Activated T-cell treated with anti-CD3 and anti-CD28 coated beads, Interleukin-2, amount 50 U/mL, for 4 hours (primary cell): ENCODE measurements at places on chromosomes 1 and 21.
A peak's percentile ranks its signal among the peaks of the same experiment; 100 is the strongest.

- DNase-seq: no peak
Observed at GRCh38 chr21:41707231-41707959, 59.5 kb downstream of the RIPK4 start.

DNA sequence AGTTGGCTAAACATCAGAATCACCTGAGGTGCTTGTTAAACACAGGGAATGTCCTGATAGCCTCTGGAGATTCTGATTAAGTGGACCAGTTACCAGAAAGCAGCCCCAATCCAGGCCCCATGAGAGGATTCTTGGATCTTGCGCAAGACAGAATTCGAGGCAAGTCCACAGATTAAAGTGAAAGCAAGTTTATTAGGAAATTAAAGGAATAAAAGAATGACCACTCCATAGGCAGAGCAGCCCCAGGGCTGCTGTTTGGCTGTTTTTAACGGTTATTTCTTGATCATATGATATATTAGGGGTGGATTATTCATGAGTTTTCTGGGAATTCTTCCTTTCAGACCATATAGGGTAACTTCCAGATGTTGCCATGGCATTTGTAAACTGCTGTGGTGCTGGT, 176.2 kb downstream of the ROR1 start:
- no peak for DNase-seq

DNA sequence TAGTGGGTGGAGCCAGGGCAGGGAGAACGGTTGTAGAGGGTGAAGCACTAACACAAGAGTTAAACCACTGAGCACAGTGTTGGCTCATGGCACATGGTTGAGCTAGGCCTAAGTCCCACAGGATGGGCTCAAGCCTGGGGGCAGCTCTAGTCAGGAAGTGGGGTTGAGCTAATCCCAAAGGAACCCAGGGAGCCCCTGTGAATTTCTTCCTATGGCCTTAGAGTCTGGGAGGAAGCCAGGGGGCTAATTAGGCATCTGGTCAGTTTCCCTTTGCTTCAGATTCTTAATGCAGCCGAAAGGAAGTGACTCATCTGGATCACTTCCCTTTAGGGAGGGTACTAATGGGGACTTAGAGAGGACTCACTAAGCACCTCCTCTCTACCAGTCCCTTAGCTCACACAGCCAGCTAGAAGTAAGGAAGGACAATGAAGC, 10.1 kb downstream of the CFAP45 start:
- no peak for DNase-seq

GRCh38 chr1:152442765-152443164, 28.7 kb upstream of the CRNN start:
- no peak for DNase-seq

DNA sequence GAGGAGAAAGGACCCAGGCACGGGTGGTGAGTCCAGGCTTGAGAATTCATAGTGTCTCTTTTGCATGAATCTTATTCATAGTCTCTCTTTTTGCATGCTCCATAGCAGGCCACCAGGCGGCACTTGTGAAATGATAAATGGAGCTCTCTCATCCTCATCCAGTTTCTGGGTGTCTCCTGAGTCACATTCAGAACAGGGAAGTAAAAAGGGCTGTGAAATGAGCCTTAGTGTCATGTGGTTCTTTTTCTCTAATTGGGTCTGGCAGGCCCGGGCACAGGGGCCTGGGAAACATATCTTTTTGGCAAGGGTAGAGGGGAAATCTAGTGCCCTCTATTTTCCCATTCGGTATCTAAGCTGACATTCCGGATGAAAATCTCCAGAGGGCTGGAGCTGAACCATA, 19.1 kb upstream of the NCF2 start:
- no peak for DNase-seq

DNA sequence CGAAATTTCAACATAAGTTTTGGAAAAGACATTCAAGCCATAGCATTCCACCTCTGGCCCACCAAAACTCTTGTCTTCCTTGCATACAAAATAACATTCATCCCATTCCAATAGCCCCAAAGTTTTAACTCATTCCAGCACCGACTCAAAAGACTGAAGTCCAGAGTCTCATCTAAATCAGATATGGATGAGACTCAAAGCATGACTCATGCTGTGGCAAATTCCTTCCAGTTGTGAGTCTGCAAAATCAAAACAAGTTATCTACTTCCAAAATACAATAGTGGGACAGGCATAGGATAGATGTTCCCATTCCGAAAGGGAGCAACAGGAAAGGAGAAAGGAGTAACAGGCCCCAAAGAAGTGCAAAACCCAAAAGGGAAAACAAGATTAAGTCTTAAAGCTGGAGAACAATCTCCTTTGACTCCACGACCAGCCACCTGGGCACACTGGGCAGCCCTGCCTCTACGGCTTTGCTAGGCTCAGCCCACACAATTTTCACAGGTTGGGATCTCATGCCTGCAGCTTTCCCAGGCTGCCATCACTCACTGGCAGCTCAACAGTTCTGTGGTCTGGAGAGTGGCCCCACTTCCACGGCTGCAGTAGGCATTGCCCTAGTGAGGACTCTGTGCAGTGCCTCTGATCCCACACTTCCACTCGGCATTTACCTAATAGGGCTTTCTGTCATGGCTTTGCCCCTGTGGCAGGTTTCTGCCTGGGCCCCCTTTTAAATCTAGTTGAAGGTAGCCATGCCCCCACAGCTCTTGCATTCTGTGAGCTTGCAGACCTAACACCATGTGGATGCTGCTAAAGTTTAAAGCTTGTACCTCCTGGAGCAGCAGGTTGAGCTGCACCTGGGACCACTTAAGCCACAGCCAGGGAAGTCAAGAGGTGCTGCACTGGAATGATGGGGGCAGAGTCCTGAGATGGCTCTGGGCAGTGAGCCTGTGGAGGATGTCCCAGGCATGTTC, 51.0 kb downstream of the RUNX3 start:
- no peak for DNase-seq

- no peak for DNase-seq
Observed at GRCh38 chr1:198681252-198681651, 42.4 kb downstream of the PTPRC start.

DNA sequence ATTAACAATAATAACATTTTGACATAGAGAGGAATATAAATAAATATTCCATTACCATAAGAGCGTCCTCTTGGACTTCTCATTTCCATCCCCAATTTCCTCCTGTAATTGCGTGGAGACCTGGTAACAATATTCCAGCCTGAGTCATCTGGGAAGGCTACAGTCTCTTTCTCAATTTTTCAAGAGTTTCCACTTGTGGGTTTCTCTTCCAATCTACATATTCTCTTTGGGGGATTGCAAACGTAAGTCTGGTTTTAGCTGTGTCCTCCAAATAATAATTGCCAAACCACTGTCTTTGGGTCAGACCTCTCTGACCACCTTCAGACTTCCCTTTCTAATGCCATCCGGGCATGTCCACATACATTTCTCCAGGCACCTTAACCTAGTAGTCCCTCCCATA, 124.5 kb upstream of the USP24 start:
- DNase-seq: no peak

- no peak for DNase-seq
Observed at GRCh38 chr21:44924606-44925377, 4.1 kb upstream of the ITGB2 start.

DNA sequence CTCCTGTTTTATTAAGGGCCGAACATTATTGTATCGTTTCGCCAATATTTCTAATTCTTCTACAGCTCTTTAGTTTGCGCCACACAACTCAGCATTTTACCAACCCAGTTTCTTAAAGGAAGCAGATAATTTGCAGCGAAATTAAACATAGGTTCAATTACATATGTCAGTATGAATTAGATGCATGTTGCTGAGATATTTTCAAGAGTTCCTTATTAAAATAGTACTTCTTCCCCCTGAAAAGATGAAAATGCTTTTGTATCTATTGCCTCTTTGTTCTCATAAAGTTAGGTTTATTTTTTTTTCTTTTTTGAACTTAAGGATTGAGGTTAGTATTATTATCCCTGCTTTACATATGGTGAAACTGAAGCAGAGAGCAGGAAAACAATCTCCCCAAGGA, 183.5 kb upstream of the C1orf105 start:
- DNase-seq: no peak

GRCh38 chr1:53410100-53410541, 49.1 kb upstream of the DMRTB1 start:
- peak; percentile 29 for DNase-seq

DNA sequence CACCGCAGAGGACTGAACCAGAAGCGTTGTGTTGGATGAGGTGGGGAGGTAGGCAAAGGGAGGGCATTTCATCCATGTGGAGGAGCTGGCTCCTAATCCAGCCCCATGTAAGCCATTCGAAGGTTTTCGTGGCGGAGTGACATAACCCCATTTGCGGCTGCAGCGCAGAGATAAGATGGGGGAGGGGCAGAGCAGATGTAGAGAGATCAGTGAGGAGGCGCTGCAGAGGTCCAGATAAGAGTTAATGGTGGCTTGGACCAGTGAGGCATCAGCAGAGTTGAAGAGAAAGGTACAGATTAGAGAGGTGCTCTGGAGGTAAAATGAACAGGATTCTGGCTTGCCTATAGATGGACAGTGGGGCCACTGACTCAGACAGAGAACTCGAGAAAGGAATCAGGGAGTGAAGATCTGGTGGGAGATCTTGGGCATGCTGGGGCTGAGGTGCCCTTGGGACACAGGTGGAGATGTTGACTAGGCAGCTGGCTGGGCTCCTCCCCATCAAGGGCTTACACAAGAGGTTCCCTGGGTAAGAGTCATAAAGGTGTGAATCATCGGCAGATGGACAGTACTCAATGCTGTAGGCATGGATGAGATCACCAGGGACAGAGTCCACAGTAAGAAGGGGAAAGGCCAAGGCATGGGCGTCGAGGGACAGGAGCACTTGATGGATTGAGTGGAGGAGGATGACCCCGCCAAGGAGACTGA, 7.8 kb upstream of the PTPRF start:
- no peak for DNase-seq

GRCh38 chr1:228107636-228108035, 1.5 kb downstream of the MRPL55 start:
- DNase-seq: no peak

DNA sequence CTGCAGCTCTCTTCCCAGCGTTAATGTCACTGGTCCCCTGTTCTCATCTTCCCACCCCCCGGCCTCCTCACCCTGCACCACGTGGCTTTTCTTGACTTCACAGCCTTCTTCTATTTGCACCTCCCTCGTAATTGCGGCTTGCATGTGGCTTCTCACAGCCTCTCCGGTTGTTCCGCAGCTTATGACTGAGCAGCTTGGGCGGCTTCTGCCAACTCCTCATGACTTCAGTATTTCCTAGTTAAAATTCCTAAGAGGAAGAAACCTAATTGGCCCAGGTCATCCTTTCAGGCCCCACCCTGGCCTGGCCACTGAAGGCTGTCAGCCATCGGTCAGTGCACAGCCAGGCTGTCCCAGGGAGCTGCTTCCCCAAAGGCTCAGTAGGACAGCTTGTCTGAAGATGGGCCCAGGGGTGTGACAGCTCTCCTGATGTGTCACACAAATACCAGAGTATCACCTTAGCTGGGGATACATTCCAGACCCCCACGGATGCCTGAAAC, 8.6 kb upstream of the RERE start:
- DNase-seq: no peak

DNA sequence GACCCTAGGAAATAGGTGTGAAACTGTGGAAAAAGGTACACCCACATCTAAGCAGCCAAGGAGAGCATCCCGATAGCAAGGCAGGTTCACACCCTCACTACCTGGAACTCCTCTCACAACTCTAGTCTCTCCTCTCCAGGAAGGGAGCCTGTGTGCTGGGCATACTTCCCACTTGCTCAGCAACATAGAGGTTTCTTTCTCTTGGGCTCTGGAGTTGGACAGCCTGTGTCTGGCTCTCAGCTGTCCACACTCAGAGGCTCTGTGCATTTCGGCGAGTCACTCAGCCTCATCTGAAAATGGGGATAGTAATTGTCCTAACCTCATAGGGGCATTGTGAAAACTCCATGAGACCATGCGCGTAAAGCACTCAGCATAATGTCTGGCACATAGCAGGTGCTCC, 29.6 kb upstream of the VWA5B1 start:
- DNase-seq: no peak

DNA sequence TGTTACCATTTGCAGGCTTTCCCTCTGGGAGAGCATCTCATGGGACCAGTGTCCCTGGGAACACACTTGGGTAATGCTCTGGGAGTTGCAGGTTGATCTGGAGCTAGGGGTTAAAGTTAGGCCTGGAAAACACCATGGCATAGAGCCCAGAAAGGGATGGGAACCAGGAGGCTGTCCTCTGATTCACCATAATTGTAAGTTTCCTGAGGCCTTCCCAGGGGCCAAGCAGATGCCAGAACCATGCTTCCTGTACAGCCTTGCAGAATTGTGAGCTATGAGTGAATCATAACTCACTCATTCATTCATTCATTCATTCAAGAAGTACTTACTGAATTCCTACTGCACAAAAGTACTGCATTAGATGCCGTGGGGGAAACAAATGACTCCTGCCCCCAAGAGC, 50.0 kb downstream of the LACTBL1 start:
- DNase-seq: no peak
